AG08396 (cell line): ENCODE measurements at places on chromosomes 5 and 9.
A peak's percentile ranks its signal among the peaks of the same experiment; 100 is the strongest.

DNA sequence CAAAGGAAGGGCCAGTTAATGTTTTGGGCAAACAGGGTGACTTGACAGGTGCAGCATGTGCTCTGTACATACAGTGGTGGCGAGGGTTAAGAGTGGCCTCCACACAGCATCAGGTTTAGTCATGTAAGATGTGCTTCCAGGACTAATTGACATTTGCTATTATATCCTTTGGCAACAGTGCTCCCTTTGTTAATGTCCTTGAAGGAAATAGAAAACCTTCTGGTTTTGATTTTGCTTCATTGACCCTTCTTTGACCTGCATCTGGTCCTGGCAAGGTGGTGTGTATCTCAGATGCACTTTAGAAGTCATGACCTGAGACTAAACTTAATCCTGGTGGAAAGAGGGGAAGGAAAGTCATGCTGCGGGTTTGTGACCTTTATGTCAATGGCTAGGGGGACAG, 440.0 kb downstream of the ENC1 start:
- DNase-seq = no peak

- no peak for DNase-seq
These were observed 2015.9 kb upstream of the CDH9 start for GRCh38 chr5:29054282-29054681.

DNA sequence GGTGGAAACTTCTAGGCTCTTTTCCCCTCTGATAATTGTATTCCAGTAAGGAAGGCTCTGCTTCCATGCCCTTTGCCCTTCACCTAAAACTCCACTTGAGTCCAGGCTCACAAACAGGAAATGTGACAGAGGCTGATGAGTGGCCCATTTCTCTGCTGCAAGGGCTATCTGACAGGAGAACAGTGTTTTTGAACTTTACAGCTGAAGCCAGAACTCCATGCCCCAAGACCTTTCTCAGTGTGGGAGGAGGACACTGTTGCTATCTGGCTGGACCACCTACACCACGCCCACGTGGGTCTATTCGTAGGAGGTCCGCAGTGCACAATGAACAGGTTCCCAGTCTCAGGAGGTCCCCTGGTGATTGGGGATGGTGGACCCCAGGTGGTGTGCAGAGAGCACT, 13.6 kb downstream of the GGTA1 start:
- DNase-seq = no peak

DNA sequence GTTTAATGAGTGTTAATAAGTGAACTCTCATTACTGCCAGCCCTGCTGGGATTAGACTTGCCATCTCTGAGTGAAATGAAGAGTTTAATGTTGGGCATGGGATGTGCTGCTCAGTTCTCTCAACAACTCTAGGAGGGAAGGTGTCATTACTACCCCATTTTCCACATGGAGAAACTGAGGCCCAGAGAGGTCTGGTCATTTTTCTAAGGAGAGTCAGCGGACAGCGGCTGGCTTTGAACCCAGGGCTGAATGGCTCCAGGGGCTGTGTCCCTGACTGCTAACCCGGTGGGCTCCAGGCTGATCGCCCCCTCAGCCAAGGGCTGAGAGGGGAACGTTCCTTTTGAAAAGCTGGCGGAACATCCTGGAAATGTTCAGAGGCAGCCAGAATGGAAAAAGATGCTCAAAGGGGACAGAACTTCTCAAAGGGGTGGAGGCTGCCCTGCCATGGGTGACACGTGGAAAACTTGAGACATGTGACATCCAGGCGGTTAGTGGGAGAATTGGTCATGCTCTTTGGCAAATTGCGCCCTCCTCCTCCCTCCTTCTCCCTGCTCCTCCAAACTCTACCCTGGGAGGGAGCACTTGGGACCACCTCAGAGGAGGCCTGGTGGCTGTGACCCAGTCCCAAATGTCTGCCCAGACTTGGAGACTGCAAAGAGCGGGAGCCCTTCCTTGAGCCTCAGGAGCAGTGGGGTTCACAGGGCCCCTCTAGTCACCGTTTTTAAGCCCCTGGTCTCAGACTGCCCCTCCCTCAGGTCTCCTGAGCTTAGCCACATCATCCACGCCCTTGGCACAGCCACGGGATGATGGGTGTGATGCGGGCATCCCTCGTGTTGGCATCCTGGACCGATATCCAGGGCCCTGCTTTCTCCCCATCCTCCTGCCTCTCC, 28.7 kb downstream of the DNM1 start:
- DNase-seq = no peak

GRCh38 chr9:78601957-78602565, 305.1 kb downstream of the PSAT1 start:
- peak; percentile 30 for DNase-seq

DNA sequence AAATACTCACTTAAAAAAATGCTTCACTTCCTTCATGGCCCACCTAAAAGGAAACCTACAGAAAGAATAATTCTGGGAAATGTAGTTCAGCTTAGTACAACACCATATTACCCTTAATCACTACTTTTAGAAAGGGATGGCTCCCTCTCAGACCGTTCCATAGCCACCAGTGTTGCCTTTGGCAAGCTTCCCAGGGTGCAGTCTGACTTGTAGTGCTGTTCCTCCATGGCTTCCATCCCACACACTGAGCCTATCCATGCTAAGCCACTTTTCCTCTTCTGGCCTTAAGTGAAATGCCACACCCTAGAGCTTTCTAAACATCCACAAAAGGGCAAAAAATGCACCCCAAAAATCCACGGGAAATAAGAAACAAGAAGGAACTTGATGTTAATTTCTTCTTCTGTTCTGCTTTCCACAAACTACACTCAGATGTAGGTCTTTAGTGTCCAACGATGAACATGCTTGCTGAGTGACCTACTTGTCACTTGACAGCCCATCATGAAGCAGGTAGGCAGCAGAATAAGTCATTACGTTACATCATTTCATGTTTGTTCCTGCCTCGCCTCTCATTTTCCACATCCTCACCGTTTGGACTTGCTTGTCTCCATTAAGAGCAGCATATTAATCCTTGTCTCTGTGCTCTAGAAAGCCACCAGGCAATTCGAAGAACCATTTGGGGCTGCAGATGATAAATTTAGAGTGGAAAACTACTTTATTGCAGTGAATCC, 391.1 kb upstream of the GRAMD2B start:
- DNase-seq = peak; percentile 20

GRCh38 chr9:76810377-76810957, 46.2 kb downstream of the PCA3 start:
- DNase-seq = peak; percentile 30

GRCh38 chr5:153860195-153860886, 178.4 kb downstream of the FAM114A2 start:
- DNase-seq = no peak

DNA sequence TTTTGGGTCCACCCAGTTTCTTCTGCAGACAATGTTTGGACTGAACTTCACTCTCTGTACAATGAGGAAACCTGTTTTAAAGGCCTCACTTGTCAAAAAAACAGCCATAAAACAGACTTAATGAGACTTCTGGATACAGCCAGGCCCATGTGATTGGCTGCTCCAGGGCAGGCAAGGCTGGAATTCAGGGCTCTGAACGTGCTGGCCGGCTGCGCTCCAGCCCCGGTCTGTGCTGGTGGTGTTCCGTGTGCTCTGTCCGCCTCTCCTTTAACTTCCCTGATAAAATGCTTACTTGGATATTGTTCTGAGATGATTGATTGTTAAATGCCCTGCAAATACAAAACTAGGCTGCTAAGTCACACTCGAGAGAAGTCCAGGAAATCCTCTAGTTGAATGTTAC, 131.2 kb upstream of the KLF4 start:
- no peak for DNase-seq

GRCh38 chr9:15243081-15243480, 63.9 kb downstream of the TTC39B start:
- DNase-seq = peak; percentile 29

DNA sequence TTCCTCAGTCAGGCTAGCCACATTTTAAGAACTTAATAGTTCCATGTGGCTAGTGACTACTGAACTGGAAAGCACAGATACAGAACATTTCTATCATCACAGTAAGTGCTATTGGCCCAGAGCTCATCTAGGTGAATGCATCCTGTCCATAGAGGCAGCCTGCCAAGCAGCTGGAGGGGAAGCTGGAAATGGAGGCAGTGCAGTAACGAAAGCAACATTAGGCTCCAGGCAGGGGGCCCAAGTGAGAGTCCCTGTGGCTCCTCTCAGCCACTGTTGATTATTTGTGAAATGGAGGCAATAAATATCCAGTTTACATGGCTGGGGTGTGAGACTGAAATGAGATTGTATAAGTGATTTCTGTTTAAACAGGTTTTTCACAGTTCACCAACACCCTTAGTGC, 227.2 kb upstream of the KLF9 start:
- DNase-seq = no peak

DNA sequence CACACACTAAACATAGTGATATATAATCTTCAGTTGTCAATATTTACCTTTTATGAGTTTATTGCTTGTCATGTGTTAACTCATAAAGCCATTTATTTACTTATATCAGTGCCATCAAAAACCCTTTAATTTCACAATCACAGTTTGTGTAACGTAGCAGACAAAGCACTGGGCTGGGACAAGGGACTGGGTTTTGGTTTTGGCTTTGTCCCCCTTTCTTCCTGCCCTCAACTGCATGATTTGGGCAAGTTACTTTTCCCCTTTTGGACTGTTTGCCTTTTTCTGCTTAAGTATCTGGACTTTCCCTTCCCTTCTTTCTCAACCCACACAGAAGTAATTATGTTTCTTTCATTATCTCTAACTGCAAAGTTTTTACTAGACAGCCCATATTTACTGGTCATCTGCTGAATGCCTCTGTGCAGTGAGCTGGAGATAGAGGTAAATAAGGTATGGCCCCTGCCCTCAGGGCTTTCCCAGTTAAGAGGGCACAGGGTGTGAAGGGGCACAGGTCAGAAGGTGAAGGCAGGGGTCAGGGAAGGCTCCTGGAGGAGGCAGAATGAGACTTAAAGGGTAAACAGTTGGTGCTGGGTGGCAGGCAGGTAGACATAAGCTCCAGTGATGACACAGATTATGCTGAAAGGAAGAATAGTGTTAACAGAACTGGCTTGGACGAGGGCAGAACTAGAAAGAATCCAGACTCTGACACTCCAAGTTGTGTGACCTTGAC, 14.8 kb upstream of the NR3C1 start:
- DNase-seq = no peak

- DNase-seq = no peak
These were observed 2.1 kb downstream of the CACNA1B start for GRCh38 chr9:137879566-137880150.

DNA sequence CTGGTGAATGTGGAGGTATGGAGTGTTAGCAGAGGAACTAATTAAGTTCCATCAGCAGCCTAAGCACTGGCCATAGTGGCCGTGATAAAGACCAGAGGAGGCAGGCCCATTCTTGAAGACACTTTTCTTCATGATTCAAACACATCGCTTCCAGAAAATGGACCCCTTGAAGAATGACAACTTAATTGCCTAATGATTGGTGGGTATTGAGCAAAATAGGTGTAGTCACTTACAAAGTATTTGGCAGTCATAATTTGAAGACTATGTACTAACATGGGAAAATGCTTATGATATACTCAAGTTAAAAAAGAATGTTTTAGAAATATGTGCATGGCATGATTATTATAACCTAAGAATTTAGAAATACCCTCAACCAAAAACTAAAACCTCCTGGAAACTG, 44.8 kb downstream of the MEGF10 start:
- DNase-seq = no peak

- DNase-seq = no peak
These were observed 55.3 kb upstream of the TGFBR1 start for GRCh38 chr9:99049641-99050040.

DNA sequence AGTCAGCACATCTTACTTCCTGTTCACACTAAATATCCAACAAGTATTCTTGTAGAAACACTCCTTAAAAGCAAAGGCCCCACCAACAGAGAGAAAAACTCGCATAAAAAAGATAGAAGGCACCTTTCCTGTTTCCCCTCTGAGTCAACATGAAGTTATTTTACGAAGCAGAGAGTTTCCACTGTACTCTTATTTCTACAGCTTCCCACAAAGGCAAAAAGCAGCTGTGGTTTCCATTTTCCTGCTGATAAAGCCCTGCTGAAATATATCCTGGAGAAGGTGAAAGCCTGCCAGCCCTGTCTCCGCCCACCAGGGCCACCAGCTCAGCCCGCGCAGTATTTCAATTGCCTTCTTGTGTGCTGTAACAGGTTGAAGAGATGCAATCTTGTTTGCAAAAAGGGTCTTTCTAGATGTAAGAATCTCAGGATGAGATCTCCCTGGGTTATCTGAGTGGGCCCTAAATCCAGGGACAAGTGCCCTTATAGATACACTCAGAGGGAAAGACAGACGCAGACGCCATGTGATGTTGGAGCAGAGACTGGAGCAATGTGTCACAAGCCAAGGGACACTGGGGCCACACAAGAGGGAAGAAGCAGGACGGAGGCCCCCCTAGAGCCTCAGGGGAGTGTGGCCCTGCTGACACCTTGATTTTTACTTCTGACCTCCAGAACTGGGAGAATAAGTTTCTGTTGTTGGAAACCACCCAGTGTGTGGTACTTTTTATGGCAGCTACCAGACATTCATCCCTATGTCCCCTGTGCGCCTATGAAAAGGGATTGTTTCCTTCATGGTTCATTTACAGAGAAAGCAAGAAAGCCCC, 19.9 kb downstream of the SEMA4D start:
- DNase-seq = no peak

GRCh38 chr5:109215040-109215439, 194.7 kb downstream of the PJA2 start:
- DNase-seq = no peak

DNA sequence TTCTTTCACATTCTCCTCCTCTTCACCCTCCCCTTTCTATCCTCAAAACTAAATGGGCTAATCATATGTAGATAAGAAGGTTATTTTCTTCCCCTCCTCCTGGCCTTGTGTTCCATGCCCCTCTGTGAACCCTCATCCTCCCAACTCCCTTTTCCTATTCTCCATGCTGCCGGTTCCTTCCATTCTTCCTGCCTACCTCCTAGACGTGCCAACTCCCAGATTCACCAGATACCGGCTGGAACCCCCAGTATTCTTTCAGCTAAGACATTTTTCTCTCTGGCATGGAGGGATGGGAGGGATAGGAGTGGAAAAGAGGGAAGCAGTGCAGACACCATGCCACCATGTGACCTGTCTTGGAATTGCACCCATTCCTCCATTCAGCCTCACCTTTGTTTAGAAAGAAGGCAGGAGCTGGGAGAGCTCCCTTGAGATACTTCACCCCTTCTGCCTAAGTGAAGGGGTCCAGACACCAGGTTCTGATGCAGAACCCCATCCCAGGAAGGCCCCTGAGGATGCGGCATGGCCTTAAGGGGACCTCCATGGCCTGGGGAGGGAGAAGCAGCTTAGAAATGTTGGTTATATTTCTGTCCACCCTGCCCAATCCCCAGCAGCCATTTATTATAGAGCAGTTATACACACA, 4.8 kb downstream of the DNAJB5 start:
- DNase-seq = peak; percentile 55
